ENCODE measurements at places on chromosomes 16 and 17.

DNA sequence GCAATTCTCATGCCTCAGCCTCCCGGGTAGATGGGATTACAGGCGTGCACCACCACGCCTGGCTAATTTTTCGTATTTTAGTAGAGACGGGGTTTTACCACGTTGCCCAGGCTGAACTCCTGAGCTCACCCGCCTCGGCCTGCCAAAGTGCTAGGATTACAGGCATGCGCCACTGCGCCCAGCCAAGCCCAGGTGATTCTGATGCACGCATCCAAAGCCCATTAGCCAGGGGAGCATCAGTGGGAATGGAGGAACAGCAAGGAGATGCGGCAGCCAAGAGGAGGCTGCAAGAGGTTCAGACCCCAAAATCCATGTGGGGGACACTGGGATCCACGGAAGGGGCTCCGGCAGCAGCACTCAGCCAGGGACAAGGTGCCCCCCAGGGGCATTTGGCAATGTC lies 12.1 kb downstream of the ATP2A3 start:
- DNase-seq, result no peak

GRCh38 chr16:11677451-11677951 lies 9.2 kb downstream of the SNN start:
- no peak for DNase-seq

- no peak for DNase-seq
These were observed 221.2 kb downstream of the PRKCA start for GRCh38 chr17:66523378-66524200.

DNA sequence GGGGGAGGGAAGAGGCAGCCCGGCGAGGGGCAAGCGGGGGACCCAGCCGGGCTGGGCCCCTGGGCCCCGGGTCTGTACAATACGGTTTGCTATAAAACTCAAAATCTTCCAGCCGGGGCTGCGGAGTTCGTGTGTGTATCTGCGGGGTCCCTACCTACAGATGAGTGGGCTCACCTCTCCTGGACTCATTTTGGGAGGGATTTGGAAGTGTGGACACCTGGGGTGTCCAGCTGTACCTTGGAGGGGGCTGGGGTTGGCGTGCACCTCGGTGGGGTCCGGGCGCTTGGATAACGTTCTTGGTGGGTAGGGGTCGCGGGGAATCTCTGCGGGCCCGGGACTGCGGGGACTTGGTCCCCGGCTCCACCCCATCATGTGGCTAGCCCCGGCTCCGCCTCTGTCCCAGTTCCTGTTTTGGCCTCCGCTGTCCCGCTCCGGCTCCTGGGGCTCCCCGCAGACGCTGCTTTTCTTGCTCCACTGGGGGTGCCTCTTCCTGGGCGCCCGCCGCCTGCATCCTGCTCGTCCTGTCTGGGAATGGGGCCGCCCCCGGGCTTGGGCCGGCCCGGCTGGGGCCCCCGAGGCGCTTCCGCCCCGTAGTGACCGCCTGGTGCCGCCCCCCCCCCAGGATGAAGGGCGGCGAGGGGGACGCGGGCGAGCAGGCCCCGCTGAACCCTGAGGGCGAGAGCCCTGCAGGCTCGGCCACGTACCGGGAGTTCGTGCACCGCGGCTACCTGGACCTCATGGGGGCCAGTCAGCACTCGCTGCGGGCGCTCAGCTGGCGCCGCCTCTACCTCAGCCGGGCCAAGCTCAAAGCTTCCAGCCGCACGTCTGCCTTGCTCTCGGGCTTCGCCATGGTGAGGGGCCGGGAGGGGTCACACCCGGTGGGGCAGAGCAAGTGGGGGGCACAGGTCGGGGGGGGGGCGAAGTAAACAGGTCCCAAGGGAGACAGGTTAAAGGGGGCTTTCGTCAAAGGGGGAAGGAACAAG lies at the start of gene ORAI3:
ORAI3 (plus strand) TSS at position 402 of the 983 bp plus-strand sequence; CDS start at position 624, 222 bp downstream.
- peak; percentile 81 for DNase-seq

All from eye (tissue), 1 donor.